Subcutaneous preadipocyte (primary cell): ENCODE measurements at places on chromosomes 6 and 20. TPM values are rescaled to one million over a fixed set of nuclear protein-coding genes. Genes with fewer than 3 reads are reported as not detected.

OR2B6 gene
- total RNA-seq = not detected in 2 replicates

RSPO3 gene
- total RNA-seq = not detected in 2 replicates

TMEM244 gene
- total RNA-seq = 0.78 TPM in 1 of 2 replicates, not detected in the other

MAP3K4 gene
- total RNA-seq = 19.8 and 25.2 TPM in 2 replicates

SLC12A5 gene
- total RNA-seq = not detected in 2 replicates
